ENCODE measurements at places on chromosomes 12 and 14. TPM values are rescaled to one million over a fixed set of nuclear protein-coding genes. Genes with fewer than 3 reads are reported as not detected.

GRCh38 chr12:119393677-119394076 lies 59.1 kb downstream of the CCDC60 start:
- DNase-seq = no peak

DNA sequence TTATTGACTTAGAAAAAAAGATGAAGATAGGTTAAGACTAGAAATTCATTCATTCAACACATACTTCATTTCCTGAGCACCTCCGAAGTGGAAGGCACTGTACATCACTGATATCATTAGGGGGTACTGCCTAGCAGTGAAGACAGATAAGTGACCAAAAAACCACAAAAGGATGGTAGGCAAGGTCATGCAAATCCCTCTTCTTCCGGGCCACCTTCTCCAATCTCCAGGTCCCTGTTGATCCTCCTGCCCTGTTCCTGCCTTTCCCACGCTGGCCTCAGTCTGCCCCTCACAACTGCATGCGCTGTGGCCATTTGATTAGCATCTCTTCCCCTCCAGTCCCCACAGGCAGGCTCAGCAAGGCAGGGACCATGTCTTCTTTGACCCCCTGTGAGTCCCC lies 60.8 kb downstream of the SETD3 start:
- DNase-seq = no peak

DNA sequence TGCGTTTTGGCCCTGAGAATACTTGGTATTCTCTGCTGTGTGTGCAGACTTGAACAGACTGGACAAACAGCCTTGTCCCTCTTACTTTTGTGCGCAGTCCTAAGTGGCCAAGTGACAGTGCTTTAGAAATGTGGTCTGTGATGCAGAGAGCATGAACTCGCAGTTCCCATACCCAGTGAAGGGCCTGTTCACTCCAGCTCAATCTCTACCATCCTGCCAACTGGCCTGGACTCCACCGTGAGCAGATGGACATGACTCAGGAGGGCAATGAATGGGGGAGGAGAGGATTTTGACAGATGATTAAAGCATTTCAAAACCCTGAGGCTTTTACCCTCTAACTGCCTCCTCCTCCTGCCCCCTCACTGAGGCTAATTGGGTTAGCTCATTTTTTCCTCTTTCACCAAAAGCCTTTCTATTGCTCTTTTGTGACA lies 62.5 kb upstream of the PYGL start:
- DNase-seq = peak; percentile 64

GRCh38 chr12:20410734-20411133 lies 42.4 kb downstream of the PDE3A start:
- no peak for DNase-seq

GRCh38 chr12:127911291-127911690 lies 355.7 kb upstream of the TMEM132C start:
- DNase-seq = no peak

DNA sequence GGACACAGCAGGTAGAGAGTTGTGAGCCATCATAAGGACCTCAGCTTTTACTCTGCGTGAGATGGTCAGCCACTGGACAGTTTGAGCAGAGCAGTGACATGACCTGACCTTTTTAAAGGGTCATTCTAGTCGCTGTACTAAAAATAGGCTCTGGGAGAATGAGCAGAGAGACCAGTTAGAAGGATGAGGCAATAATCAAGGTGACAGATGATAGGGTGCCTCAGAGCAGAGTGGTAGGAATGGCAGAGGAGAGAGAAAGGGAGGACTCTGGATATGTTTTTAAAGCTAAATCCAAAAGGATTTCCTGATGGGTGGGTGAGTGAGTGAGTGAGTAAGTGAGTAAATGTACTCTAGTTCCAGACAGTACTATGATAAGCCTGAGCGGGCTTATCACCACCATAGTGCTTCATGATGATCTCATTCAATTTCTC lies 83.6 kb upstream of the ARHGAP5 start:
- DNase-seq = no peak

Gene ADCY4
- 8.0 TPM for total RNA-seq

Gene SMIM41
- not detected for total RNA-seq

Gene MDGA2
- 0.23 TPM for total RNA-seq

- no peak for DNase-seq
These were observed 1.2 kb upstream of the GIT2 start for GRCh38 chr12:109997393-109997792.

DNA sequence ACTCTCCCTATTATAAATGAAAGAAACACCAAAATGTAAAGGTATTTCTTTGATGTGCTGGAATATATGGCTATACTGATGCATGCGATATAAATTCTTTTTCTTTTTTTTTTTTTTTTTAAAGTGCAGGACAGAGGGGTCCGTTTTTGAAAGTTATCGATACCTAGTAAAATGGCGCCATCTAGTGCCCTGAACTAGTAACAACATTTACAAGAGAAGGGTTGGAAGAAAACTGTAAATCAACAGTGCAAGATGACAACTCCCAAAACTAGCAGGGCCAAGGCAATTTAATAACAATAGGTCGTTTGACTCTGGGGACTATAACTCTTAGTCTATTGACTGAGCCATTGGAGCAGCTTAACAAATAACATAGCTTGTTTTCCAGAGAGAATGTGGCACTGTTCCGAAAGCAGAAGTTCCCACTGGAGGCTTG lies 137.7 kb downstream of the SPTSSA start:
- DNase-seq = no peak

- DNase-seq = no peak
These were observed 7.8 kb upstream of the ABCC9 start for GRCh38 chr12:21949036-21949435.

Gene GPRC5D
- total RNA-seq = not detected

GRCh38 chr12:24822121-24822899 lies 126.6 kb downstream of the BCAT1 start:
- DNase-seq = no peak

DNA sequence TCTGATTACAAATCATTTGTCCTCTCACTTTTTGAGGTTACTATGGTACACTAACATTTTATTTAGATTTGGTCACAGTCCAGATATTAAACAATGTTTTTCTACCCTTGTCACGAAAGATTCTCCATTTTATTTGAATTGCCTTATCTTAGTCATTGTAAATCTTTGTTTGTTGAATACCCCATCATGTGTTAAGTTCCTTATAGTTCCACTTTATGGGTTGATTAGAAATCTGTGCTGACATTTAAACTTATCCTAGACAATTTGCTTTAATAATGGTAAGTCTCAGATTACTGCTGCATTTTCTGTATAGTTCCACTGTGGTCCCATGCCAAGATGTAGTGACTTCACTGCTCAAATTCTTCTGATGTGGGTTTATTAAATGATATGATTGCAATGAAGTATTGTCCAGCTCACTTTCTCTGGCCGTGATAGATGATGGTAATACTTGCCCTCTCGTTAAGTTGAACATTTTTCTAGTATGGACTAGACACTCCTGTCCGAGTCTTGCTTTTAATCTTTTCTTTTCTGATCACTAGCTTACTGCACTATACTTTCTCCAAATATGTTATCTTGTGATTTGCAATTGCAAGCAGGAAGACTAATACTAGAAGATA lies 1107.3 kb downstream of the SLC6A15 start:
- no peak for DNase-seq

DNA sequence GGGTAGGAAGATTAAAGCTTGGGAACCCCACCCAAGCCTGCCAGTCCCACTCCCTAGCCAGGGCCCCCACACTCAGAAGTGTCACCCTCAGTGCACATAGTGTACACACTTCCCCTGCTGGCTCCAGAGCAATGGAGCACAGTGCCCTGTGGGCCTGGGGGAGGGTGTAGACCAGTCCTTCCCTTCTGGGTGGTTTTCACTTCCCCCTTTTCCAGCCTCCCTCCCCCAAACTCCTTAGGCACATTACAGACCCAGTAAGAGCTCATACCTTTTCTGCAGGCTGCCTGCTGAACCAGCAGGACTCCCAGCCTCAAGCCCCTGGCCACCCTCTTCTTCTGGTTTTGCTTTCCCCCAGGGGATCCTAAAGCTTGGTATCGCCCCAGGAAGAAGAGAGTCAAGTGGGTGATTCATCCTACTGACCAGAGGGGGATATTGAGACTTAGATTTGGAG lies at the start of gene ZNF385A:
ZNF385A (minus strand) TSS at position 143 of the 451 bp plus-strand sequence. CDS start 219 bp downstream, outside the sequence.
- DNase-seq = no peak

Gene IL26
- not detected for total RNA-seq

DNA sequence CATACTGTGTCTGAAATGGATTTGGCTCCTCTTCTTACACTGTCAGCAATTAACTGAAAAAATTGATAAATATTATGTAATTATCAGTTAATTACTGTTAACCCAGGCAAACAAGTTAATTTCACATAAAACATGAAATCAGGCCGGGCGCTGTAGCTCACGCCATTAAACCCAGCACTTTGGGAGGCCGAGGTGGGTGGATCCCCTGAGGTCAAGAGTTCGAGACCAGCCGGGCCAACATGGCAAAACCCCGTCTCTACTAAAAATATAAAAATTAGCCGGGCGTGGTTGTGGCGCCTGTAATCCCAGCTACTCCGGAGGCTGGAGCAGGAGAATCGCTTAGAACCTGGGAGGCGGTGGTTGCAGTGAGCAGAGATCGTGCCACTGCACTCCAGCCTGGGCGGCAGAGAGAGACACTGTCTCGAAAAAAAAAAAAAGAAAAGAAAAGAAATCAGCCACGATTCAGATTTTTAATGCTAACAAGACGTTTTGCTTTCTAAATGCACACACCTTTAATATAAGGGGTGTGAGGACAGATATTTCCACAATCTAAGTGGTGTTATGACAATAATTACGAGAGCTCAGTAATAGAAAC lies 473 bp upstream of the TMEM19 start:
- DNase-seq = no peak

GRCh38 chr14:22650960-22651521 lies 6.9 kb upstream of the OR6J1 start:
- no peak for DNase-seq

- DNase-seq = no peak
These were observed 142.9 kb upstream of the TMPO start for GRCh38 chr12:98372340-98373024.

Gene WNT5B
- total RNA-seq = 6.6 TPM

Gene RND1
- total RNA-seq = 8.9 TPM

GRCh38 chr12:8069582-8069981 lies 3.4 kb upstream of the C3AR1 start:
- DNase-seq = no peak

Gene C12orf54
- total RNA-seq = not detected

DNA sequence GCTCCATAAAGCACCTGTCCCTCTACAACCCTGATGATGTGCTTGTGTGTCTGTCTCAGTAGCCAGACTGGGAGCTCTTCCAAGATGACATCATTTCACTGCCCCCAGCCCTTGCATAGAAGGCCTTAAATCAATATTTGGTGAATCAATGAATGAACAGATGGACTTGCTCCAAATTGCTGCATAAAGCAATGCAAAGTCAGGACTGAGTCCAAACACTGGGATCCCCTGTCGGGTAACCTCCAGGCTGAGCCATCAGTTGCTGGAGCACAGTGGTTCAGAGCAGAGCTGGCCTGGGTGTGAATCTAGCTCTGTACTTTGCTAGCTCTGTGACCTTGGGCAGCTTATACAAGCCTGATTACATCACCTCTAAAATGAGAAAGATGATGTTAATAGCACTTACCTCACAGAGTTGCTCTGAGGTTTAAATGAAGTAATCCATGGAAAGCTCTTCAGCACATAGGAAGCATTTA lies 120.3 kb upstream of the VASH1 start:
- DNase-seq = no peak

GRCh38 chr12:107131832-107132616 lies 38.7 kb upstream of the CRY1 start:
- DNase-seq = peak; percentile 15

Gene LRCOL1
- not detected for total RNA-seq

Gene TEX22
- total RNA-seq = not detected

DNA sequence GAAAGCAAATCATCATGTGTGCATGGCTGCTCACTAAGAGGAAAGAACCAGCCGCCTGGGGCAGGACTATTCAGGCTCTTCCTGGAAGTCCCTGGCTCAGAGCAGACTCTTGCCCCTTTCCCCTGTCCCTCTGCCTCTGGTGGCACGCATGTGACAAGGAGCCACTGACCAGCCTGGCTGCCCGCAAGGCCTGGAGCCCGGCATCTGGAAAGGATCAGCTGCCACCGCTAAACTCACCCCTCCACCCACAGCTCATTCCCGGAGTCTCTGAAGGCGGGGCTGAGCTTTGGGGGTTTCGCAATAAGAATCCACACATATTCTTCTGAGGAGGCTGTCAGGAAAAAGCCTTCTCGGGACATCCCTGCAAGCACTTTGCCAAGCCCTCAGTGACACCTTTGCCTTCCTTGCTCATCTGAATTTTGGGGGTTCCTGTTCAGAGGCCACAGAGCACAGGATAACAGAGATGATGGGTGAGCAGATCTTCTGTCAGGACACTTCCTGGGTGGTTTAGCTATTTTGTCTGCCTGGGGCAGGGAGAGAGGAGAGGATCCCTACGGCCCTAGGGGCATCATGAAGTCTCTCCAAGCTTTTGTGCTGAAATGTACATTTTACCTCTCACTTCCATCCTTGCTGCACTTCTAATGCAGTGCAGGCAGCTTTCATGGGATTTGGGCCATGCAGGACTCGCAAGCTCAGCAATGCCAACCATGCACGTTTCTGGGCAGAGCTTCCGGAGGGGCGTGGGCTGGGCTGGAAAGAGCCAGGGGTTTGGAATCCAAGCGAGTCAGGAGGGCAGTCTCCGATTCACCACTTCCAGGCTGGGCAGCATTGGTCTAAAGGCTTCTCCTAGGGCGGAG lies 124.8 kb upstream of the MAP1LC3B2 start:
- no peak for DNase-seq

Measured in epithelial cell of proximal tubule (primary cell).